ENCODE measurements at places on chromosomes 1 and 21.

DNA sequence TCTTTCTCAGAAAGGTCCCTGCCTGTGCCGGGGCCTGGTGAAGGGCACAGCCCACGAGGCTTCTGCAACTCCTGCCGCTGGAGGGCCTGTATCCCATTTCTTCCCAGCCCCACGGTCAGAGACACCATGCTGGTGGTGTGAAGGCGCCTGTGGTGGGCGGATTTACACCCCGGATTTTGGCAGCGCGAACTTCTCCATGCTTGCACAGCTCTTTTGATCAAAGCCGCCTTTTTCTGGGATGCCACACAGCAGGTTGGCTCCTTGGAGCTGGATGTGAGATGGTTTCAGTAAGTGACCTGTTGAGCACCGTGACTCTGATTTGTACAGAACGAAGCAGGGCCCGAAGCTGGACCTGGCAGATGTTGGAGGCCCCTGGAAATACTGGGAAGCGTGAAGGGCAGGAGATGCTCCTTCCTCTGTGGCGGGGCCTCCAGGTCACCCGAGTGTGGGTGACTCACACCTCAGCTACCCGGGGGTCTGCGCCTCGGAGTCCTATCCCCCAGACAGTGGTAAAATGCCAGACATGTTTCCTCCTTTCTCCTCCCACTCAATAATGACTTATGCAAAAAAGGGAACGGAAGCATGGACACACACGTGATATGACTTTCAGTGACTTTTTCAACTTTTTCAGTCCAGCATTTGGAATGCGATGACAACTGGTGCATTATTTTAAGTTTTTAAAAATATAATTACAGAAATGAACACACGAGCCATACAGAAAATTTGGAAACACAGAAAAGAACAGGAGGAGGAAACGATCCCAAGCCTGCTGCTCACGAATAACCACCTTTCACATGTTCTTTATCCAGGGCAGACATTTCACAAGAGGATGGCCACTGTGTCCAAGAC is 9.0 kb downstream of the UMODL1 start:
- DNase-seq = no peak

GRCh38 chr1:27366411-27367159 is at the start of gene MAP3K6:
MAP3K6 (minus strand) TSS chr1:27366961; CDS start chr1:27366597, 364 bp downstream.
- DNase-seq = no peak

DNA sequence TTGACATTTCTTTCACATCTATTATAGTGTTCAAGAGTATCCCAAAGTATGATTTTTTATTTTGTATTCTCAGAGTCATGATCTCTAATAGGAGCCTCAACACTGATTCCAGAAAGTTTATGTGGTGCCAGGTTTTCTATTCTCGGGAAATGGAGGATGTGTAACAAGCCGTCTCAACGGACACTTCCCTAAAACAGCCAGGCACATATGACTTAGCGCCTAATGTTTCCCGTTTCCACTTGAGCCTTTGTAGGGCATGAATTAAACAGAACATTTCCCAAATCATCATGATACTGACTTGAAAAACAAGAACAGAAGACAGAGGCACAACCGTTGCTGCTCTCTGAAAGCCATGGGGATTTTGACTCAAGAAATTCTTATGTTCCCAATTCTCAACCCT is 8.0 kb downstream of the CYYR1 start:
- no peak for DNase-seq

DNA sequence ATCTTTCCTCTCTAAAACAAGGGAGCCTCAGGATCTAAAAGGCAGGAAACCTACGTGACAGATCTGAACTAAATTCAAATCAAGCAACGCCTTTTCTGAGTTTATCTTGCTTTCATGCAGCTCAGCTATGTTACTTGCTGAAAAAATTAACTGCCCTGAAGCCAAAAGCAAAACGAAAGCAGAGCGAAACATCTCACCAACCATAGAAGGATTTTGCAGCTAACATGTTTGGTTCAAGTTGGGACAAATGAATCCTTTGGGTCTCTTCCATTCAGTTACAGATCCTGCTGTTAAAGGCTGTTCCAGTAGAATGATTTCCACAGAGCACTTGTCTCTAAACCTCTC is 482 bp downstream of the SLC2A5 start:
- DNase-seq = no peak

DNA sequence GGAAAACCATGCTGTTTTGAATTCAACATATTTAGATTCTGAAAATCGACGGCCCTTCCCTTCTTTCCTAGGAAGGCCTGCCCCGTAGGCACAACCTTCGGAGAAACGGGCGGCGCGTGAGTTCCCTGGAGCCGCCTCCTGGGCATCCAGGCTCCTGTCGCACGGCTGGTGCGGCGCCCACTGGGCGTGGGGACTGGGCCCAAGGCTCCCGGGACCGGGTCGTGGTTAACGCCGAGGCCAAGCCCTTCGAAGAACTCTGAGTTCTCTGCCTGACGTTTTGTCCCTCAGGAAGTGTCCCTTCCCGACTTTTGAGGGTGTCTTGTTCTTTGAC is 19.2 kb upstream of the TBX15 start:
- DNase-seq = no peak

DNA sequence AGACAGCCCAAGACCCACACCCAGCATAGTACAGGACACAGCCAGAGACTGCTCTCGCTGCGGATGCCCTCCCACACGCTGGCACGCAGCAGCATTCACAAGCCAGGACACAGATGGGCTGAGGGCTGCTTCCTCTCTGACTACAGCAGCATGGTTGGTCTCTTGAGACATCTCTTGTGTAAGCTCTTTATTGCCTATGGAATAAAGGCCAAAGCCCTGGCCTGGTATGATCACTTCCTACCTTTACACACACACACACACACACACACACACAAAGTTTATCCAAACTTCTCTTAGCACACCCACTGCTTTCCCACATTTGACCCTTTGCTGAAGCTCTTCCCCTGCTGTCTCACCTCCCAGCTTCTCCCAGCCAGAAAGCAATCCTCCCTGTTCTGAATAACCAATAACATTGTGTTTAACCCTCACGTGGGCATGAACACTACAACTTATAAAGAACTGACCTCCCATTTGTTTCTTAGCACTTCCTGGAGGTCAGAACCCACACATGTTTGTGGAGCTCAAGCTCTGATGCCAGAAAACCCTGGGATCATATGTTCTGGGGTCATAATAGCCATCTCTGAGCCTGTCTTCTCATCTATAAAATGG is 1.2 kb upstream of the LUZP1 start:
- DNase-seq = no peak

GRCh38 chr1:162191396-162192305 is 122.2 kb downstream of the NOS1AP start:
- no peak for DNase-seq

GRCh38 chr1:157968946-157969345 is 24.5 kb upstream of the KIRREL1 start:
- DNase-seq = no peak

DNA sequence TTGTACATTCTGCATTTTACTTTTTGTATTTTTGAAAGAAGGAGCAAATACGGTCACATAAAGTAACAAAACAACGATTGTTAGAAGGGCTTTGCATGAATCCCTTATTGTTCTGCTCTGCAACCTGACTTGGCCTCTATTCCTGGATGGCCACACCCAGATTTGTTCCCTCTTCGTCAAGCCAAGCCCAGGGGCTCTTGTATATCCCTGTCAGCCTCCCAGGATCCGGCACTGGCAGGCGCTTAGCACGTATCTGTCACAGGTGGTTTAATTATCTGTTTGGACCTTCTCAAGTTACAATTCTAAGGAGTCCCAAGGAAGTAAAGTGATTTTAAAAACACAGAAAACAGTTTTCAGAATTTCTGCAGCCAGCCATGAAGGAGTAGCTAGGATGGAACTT is 28.0 kb downstream of the CRYAA start:
- DNase-seq = no peak

DNA sequence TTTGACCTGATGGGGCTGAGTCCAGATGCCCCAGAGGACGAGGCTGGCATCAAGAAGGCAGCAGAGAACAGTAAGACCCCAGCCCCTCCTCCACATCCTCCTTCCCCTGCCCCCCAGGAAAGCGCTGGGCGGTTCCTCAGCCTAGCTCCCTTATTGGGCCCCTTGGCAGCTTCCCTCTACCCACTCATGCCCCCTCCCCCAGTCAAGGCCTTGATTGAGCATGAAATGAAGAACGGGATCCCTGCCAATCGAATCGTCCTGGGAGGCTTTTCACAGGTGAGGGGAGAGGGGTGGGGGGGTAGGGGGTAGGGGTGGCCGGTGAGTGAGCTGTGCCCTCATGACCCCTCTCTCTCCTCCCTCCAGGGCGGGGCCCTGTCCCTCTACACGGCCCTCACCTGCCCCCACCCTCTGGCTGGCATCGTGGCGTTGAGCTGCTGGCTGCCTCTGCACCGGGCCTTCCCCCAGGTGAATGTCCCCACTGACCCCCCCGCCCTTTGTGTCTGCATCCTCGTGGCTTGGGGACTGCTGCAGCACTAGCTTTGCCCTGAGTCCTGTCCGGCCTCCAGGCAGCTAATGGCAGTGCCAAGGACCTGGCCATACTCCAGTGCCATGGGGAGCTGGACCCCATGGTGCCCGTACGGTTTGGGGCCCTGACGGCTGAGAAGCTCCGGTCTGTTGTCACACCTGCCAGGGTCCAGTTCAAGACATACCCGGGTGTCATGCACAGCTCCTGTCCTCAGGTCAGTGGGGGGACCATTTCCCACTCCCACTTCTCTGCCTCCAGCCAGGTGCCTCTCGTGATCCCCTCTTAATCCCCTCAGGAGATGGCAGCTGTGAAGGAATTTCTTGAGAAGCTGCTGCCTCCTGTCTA is 3.2 kb downstream of the LYPLA2 start:
- no peak for DNase-seq

DNA sequence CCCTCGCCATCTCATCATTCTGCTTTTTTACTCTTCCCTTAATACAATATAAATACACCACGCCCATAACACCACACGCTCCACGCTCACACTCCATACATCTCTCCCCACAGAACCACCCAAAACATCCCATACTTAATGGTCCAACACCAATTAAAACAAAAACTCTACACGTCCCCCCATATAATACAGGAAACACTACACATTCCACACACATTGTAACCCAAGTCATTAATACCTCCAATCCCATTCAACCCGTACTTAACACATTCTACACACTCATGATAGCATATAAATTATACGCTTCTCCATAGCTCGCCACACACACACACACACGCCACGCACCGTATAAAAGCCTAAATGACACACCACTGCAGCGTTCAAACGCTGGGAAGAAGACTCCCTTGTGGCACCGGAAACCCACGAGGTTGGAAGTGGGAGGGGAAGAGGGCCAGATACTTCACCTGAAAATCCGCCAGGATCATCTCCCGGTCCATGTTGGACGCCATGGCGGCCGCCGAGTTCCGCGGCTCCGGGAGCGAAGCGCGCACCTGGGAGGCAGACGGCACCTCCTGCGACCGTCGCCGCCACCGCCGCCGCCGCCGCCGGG is 659 bp downstream of the FAF1 start:
- no peak for DNase-seq

- no peak for DNase-seq
These were observed 11.1 kb downstream of the BATF3 start for GRCh38 chr1:212688341-212689047.

DNA sequence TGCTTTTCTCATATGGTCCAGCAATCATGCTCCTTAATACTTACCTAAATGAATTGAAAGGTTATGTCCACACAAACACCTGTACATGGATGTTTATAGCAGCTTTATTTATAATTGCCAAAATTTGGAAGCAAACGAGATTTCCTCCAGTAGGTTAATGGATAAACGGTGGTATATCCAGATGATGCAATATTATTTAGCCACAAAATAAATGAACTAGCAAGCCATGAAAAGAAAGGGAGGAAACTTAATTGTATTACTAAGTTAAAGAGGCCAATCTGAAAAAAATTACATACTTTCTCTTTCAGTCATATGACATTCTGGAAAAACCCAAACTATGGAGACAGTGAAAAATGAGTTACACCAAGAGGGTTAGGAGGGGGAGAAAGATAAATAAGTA is 76.3 kb upstream of the LRRC7 start:
- no peak for DNase-seq

GRCh38 chr1:1345384-1345783 is 3.8 kb downstream of the DVL1 start:
- DNase-seq = no peak

- no peak for DNase-seq
These were observed 45.4 kb upstream of the TARDBP start for GRCh38 chr1:10967090-10967489.

DNA sequence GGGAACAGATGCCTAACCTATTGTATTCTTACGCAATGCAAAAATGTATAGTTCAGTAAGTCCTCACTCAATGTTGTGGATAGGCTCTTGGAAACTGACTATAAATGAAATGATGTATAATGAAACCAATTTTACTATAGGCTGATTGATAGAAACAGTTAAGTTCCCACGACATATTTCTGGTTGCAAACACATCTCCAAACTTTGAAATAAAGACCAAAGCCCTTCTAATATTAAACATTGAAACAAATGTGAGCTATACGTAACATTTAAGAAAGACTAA is 29.1 kb downstream of the MAP3K21 start:
- DNase-seq = no peak

All from stimulated activated CD8-positive, alpha-beta memory T cell treated with anti-CD3 and anti-CD28 coated beads, Interleukin-4, amount 100 ng/mL, for 1 hour (primary cell).